Activated CD4-positive, alpha-beta memory T cell treated with anti-CD3 and anti-CD28 coated beads for 36 hours (primary cell): ENCODE measurements at places on chromosomes 13 and 19. TPM values are rescaled to one million over a fixed set of nuclear protein-coding genes. Genes with fewer than 3 reads are reported as not detected.

DNA sequence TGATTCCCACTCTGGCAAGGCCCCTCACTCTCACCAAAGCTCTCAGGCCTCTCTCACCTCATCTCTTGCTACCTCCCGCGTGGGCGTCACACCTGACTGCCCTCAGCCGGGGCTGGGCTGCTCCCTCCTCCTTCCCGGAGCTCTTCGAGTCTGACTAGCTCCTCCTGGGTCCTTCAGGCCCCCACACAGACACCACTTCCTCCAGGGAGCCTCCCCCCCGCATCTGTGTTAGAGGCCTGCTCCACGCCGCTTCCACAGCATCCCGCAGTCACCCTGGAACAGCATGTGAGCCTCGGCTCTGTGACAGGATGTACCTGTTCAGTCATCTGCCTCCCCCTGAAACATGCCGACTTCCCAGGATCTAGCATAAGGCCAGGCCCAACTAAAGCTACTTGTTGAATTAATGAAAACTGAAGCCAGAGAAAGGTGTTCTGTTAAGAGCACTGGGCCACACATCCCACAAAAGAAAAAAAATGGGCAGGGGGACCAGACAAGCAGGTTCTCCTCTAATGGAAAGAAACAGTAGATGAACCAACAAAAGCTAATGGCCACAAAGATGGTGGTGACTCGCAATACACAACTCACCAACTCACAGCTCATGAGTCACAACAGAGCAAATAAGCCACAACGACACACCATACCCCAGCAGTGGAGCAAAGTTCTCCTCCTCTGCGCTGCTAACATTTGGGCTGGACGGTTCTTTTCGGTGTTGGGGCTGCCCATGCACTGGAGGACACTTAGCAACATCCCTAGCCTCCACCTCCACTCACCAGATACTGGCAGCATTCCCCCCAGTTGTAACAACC, 3.0 kb downstream of the PPP6R1 start:
- peak; percentile 80 for DNase-seq

DNA sequence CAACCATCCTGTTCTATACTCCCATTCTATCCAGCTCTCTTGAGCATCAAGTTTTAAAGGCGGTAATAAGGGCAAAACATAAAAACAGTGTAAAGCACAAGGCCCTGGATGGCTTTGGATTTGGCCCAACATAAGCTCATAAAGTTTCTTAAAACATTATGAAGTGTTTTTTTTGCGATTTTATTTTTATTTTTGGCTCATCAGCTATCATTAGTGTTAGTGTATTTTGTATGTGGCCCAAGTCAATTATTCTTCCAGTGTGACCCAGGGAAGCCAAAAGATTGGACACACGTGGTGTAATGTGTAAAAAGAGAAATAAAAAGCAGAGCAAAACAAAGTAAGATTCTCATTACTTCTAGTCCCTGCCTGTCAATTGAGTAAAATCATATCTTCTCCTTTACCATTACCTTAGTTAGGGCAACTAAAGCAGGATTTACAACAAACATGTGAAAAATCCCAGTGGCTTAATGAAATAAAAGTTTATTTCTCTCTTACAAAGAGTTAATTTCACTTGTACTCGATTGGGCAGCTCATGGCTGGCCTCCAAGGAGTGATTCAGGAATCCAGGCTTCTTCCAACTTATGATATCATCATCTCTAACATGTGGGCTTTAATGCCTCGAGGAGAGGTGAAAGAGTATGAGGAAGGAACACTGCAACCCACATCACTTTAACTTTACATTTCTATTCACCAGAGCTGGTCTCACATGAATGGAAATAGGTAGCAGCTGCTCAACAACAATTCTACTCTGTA, 725.2 kb upstream of the SLITRK1 start:
- DNase-seq: no peak

DNA sequence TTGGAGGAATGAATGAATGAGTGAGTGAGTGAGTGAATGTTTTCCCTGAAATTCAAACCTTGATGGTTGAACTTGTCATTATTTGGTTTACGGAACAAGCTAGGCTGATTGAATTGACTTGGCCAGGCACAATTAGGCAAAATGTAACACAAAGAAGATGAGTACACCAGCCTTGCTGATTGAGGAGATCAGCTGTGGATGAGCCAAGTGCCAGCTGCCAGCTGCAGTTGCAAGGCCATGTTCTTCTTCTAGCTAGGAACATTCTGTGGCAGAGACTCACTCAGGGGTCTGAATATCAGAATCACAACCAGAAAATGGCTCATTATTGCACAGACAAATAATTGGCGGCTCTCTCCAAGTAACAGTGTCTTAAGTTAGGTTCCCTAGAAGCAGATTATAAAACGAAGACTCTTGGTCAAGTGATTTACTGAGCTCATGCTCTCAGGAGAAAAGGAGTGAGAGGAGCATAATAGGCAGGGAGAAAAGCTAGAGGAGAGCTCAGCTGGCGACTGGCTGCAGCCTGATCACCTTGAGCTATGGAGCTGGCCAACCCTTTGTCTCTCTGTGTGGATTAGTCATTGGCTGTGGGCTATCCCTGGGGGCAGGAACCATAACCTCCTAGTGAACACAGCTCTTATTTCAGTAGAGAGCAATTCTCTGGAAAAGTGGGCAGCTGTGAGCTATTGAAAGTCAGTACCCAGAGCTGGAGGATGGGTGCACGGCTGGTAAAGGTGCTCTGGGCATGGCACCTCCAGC, 225.3 kb upstream of the SERP2 start:
- DNase-seq: no peak

DNA sequence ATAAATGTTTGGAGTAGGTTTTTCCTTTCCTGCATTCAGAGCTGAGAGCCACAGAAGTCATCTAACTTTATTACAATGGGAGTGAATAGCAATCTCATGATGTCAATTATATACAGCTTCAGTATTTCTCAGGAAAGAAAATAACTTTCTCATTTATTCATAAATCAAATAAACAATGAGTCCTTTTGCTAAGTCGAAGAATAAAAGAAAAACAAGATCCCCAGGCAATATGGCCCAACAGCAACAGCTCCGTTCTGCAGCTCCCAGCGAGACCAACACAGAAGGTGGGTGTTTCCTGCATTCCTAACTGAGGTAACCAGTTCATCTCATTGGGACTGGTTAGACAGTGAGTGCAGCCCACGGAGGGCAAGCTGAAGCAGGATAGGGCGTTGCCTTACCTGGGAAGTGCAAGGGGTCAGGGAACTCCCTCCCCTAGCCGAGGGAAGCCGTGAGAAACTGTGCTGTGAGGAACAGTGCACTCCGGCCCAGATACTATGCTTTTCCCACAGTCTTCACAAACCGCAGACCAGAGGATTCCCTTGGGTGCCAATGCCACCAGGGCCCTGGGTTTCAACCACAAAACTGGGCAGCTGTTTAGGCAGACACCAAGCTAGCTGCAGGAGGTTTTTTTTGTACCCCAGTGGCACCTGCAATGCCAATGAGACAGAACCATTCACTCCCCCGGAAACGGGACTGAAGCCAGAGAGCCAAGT, 128.2 kb downstream of the SLITRK1 start:
- DNase-seq: no peak

- no peak for DNase-seq
These were observed 51.2 kb downstream of the MBD3L2B start for GRCh38 chr19:6970021-6970420.

GRCh38 chr19:43976732-43977131, 7.3 kb upstream of the ZNF155 start:
- no peak for DNase-seq

DNA sequence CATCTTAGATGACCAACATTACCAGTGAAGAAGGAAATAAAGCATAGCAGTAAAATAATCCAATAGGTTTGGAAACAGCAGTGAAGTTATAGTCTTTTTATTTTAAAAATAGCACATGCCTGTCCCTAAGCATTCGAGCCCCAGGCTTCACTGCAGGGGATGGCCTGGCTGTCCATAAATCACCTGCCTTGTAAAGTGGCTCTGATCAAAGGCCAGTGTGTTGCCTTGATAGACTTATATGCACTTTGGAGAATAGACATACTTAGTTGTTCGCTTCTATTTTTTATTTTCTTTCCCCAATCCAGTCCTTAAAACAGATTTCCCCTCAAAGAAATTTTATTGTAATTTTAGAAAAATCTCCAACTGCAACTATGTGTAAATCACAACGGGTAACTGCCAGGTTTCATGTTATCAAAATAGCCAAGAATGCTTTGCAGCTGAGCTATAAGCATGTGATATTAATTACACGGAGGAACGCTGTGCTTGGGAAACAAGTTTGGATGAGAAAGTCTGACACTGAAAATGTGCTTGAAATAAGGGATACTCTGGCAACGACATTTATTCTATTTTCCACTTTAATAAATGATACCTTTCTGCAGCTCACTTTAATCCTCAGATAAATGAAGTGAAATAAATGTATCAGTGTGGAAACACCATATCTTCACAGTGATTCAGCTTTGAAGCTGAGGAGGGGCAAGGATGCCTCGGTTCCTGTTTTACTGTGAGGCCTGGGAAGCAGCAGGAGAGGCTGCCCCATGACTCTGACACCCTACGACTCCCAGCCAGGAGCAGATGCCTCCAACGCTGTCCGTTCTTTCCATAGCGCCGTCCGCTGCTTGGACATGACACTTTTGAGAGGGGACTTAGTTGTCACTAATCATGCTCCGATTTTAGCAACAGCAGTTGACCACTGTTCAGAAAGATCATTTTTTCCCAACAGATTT, 5.5 kb upstream of the METTL21C start:
- no peak for DNase-seq

Gene PRR19
- 0.61 TPM for total RNA-seq

Gene NXNL1
- total RNA-seq: not detected

Gene ZSCAN4
- not detected for total RNA-seq
